ENCODE measurements at places on chromosomes 16 and 17.

DNA sequence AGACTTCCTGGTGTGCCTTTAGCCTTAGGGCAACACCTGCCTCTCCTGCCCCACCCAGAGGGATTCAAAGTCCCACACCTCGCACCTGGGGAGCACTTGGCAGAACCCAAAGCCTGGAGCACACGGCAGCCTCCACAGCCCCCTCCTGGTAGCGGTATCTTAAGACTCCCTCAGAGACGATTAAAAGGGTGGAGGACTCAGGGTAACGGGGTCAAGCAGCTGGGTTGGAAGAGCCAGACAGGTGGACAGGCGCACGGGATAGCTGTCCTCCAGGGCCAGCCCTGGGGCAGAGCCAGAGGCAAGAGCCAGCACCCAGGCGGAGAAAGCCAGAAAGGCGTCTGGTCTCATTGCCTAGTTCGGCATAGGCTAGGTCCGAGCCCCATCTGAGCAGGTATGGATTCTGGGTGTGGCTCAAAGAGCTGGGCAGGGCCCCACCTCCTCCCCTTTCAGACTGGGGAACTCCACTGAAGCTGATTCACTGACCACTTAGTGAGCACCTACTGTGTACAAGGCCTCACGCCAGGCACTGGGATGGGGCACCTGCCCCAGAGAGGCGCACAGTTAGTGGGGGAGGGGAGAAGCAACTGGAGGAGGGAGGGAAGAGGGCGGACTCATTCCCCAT, 55.0 kb upstream of the MEAK7 start:
- DNase-seq: no peak

- no peak for DNase-seq
These were observed 154.0 kb downstream of the IRF8 start for GRCh38 chr16:86052926-86053325.

DNA sequence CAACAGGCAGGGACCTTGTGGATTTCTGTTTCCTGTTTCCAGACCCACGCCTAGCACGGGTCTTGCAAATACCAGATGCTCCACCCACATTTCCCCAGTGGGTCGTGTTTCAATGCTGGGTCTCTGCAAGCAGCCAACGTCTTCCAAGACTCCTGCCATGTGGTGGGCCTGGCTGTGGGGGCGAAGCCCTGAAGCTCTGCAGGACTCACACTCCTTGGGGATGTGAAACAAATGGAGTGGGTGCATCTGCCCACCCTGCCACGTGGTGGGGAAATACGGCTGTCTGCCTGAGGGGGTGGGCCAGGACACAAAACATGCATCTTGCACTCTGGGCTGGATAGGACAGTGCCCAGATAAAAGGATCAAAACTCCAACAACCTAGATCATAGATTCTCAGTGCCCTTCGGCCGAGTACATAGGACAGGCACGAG, 32.6 kb downstream of the FA2H start:
- no peak for DNase-seq

GRCh38 chr17:57928928-57929327, 26.3 kb downstream of the CUEDC1 start:
- no peak for DNase-seq

GRCh38 chr17:74987909-74988711, 678 bp downstream of the CDR2L start:
- peak; percentile 45 for DNase-seq

- no peak for DNase-seq
These were observed 71.7 kb downstream of the GPRC5B start for GRCh38 chr16:19812986-19813385.

DNA sequence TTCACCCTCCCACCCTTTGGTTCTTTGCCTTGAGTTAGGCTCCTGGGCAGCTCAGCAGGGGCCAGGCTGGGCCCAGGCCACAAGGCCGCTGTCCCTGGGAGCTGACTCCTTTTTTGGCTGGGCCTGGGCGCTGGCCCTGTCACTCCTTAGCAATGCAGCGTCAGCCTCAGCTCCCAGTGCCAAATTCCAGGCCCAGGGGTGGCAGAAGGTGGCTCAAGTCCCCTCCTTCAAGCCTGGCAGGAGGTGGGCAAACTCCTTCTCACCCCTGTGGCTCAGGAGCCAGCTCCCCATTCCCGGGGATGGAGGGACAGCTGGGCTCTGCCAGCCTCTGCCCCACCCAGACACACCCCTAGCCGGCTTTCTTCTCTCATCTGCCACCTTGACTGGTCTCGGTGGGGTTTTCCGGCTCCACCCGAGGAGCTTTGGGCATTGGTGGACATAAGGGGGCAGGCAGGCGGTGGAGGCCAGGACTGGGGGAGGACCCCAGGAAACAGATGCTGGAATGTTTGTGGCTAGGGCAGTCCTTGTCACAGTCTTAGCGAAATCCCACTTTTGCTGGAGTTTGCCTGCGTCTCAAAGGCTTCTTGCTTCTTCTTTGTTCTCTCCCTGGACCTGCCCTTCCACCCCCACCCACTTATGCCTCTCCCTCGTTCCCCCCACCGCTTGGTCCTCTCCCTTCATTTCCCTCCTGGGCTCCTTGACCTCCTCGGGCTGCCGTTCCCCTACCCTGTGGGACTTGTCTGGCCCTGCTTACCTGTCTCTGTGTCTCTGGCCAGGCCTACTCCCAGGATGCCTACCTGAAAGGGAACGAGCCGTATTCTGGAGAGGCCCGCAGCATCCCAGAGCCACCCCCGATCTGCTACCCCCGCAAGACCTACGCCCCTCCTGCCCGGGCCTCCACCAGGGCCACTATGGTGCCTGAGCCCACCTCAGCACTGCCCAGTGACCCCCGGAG, 37.4 kb downstream of the ARHGAP23 start:
- no peak for DNase-seq

GRCh38 chr16:15434079-15434424, 336 bp upstream of the BMERB1 start:
- DNase-seq: no peak

DNA sequence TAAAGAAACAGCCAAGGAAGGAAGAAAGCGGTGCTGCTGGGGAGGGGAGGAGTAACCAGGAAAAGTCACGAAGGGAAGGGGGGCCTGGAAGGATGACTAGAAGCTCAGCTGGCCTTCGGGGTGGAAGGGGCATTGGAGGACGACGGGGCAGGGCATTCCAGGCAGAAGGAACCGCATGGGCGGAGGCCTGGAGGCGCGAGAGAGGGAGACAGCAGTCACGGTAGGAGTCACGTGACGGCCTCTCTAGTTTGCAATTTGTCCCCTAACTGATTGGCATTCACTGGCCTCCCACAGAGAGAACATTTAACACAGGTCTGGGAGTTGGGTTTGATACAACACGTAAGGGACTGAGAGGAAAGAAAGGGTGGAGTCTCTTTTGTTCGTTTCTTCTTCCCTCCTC, 63.9 kb downstream of the RTN4RL1 start:
- DNase-seq: no peak

DNA sequence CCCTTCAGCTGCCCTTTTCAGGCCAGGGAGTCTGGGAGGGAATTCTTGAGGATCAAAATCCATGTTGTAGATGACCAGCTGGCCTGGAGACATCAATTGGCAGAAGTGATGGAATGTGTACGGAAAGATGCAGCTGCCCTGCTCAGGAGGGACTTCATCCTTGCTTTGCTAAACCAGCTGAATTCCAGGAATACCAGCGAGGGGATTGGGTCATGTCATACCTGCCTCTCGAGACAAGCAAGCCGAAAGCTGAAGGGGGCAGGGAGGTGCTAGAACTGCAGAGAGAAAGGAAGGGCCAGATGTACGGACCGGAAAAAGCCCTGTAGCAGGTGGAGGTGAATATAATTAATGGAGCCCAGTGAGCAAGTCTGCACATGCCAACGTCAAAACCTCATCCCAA, 25.6 kb upstream of the NTN1 start:
- DNase-seq: no peak

DNA sequence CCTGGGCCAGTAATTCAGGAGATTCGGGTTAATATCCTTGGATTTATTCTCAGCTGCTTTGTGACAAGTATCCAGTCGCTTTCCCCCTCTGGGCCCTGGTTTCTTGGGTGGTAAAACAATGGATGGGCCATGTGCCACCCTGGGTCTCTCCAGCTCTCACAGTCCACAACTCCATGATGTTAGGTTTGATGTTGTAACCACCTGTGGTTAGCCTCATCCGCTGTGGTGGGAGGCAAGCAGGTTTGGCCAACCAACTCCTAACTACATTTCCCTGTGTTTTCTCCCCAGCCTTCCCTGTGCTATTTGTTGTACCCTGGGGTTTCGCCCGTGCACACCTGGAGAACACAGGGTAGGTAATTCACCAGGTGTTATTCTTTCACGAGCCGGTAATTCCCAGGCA, 35.1 kb downstream of the GLP2R start:
- DNase-seq: no peak

Measured in stimulated activated CD4-positive, alpha-beta T cell treated with anti-CD3 and anti-CD28 coated beads, Interleukin-2, amount 100 ng/mL, for 24 hours (primary cell).